ENCODE measurements at places on chromosomes 1 and 21.

- no peak for DNase-seq
These were observed 85.3 kb upstream of the ARHGAP29 start for GRCh38 chr1:94322696-94323095.

GRCh38 chr1:22615886-22616285 is 20.5 kb upstream of the C1QA start:
- DNase-seq, result no peak

- no peak for DNase-seq
These were observed 582 bp downstream of the TRPM2 start for GRCh38 chr21:44354001-44354405.

DNA sequence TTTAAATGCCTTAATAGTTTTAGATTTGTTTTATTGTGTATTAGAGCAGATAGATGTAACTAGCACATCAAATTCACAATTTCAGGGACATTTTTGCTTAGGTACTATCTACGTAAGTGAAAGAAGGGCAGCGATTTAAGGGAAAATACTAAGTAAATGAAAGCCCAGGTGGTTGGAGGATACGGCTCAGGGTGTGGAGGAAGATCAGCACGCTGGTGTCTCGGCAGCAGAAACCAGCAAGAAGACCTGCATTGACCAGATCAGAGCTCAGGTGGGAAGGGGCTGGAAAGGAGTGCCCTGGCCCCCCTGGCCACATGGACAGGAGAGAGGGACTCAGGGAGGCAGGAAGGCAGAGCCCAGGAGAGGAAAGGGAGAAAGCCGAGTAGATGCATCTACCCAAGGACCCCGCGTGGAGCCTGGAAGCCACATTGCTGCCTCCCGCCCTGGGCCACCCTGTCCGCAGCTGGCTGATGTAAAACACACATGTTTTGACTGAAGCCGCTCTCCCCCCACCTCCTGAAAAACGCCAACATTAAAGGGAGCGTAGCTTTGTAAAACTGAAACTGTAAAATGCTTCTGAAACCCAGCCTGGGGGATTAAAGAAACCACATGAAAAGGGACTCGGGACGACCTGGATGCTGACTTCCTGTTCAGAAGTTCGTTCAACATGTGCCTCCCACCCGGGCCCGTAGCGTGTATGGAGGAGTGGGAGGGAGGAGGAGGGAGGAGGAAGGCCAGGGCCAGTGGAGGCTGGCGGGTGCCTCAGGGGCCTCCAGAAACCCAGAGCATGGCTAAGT is 72.6 kb upstream of the TARDBP start:
- DNase-seq, result no peak

DNA sequence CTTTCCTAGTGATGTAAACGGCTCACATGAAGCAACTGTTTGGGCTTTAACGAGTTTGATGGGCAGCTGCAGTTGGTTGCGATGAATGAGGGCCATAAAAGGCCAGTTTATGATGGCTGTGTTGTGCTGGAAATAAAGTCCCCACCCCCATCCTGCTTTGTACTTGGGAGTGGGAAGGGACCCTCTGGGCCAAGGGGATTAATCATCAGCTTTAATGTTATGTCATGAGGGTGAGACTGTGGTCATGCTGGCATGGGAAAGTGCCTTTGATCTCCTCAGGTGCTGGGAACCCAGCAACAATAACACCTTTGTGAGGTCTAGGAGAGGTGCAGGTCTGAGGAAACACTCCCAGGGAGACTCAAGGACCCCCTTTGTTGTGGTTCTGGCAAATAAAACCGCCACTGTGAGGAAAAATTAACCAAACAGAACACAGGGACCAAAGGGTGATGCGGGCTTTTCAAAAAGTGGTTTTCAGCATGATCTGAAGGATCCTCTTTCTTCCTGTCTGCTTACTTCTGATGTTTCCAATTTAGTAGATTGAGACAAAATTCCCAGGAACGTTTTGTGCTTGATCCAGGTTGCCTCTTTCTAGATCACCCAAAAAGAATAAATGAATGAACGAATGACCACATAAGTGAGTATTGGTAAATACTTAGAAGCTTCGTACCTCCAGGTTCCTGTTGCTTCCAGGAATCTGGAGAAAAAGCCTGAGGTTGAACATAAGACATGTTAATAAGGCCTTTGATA is 257.8 kb upstream of the HOOK1 start:
- no peak for DNase-seq

- DNase-seq, result no peak
These were observed 35.1 kb upstream of the CCDC27 start for GRCh38 chr1:3717041-3717714.

GRCh38 chr1:199312626-199313025 is 673.8 kb downstream of the PTPRC start:
- no peak for DNase-seq

DNA sequence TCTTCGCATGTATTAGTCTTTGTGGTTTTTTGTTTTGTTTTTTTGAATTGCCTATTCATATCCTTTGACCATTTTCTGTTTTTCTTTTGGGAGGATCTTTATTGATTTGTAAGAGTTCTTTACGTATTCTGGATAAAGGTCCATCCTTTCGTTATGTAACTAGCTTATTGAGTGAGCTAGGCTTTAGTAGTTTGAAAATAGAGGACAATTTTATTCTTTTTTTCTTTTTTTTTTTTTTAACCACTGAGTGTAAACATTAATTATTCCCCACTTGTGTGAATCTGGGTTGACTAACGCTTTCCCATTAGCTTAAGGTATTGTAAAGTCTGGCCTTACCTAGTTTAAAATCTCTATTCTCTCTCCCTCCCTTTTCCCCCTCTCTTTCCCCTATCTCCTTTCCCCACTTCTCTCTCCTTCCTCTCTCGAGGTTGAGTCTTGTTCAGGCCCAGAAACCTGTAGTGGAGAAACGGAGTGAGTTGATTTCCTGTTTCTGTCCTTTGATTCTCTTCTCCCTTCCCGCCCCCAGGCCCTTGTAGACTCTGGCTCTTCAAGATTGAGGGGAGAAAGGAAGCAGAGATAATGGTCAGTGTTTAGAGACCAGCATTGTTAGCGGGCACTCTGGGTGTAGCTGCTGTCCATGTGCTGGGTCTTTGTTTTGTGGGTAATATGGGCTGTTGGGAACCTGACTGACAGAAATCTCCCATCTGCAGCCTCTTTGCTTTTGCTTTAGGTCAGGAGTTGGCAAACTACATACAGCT is 1.5 kb downstream of the MORC3 start:
- DNase-seq, result no peak

DNA sequence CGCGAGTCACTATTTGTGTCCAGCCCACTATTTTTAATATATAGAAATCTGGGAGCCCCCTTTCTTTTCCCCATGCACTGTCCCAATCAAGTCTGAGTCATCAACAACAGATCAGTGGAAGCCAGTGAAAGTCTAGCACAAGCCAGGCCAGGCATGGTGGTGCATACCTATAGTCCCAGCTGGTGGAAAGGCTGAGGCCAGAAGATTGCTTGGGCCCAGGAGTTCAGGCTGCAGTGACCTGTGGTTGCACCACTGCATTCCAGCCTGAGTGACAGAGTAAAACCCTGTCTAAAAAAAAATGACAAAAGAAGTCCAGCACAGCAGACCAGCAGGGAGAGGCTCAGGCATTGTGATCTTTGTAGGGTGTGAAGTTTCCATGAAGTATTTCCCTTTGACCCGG is 9.0 kb upstream of the RPL5 start:
- no peak for DNase-seq

DNA sequence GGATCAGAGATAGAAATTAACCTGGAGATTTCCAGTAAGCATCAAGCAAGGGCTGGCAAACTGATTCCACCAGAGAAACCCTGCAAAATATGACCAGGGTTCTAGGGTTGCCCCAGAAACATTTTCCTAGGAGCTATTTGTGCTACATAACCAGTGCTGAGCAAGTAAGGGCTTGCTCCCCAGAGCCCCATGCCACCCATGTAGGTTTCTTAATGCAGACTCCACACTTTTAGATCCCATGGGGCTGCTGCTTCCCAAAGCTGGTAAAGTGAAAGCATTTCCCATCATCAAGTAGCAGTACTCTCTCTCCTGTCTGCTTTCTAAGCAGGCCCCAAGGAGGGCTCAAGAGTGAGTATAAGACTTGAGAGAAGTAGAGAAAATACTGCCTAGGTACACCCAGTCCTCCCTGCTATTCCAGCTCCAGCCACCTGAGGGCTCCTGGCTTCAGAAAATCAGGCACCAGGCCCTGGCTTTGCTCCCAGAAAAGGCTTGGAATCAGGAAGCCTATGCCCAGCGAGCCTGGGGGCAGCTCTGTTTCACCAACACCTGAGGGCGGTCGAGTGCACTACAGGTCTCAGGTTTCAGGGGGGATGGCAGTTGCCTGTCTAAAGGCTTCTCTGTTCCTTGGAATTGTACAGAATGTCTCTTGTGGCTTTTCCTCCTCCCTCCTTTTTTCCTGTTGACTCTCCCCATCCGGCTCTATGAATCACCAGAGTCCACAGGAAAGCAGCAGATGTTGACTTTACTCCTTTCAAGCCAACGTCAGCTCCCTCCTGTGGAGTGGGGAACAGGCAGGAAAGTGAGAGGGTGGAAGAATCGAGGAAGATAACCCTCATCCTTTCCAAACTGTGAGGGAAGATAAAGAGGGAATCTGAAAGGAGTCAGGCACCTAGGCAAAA is 6.2 kb upstream of the ANKRD35 start:
- peak; percentile 39 for DNase-seq

DNA sequence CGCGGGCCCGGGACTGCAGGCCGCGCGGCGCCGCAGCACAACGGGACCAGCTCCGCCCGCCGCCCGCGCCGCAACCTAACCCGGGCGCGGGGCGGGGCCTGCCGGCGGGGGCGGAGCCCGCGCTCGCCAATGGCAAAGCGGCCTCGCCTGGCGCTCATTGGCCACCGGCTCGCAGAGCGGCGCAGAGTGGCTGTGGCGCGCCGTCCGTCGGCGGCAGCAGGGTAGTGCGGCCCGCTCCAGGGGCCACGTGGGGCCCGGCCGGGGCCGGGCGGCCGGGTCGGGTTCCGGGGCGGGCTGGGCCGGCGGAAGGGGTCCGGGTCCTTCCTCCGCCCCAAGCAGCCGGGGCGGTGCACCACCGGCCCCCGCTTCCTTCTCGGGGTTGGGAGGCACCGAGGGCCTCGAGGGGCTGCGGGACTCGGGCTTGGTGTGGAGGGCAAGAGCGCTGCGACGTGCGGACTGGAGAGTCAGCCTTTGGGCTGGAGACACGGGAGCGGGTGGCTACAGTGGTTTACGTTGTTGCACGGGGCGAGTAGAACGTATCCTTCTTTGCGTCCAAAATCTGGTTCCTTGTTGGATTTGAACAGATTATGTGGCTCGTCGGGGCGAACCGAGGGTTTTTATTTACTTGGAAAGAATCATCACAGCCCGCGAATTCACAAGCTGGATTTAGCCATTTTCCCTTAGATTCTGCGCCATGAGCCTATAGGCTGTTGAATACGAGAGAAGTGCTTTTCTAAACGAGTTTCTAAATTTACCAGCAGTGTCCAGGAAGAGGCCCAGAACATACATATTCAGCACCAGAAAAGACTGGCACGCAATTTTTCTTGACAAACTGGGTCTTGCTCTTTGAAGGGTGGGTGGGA is at the start of gene SRM:
SRM (minus strand) TSS at position 51 of the 863 bp plus-strand sequence. CDS start 75 bp downstream, outside the sequence.
- peak; percentile 90 for DNase-seq

DNA sequence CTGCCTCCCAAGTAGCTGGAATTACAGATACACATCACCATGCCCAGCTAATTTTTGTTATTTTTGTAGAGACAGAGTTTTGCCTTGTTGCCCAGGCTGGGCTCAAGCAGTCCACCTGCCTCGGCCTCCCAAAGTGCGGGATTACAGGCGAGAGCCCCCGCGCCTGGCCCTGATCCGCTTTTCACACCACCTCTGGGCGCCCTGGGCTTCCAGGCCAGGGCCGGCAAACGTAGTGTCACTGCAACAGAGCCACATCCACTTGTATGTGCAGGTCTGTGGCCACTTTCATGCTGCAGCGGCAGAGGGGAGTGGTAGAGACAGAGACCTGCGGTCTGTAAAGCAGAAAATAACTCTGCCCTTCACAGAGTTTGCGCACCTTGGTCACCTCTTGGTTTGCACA is 29.5 kb downstream of the RRP1B start:
- DNase-seq, result no peak

DNA sequence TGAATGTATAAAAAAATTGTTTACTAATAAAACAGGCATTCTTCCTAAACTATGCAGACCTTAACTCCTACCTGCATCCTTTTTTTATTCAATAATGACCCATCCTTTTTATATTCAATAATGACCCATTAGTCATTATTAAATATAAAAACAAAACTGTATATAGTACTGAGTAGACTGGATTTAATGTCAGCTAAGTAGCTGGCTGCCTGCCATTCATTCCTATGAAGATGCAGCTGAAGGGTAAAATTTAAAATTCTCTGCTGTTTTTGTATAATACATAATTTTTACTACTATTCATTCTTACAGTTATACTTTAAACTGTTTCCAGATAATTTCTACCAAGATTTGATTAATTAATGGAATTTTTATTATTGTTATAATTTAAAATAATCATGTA is 79.3 kb downstream of the DENND1B start:
- no peak for DNase-seq

GRCh38 chr1:205689479-205689878 is 9.2 kb upstream of the SLC45A3 start:
- no peak for DNase-seq

- DNase-seq, result no peak
These were observed 32.1 kb downstream of the PCSK9 start for GRCh38 chr1:55071477-55071876.

DNA sequence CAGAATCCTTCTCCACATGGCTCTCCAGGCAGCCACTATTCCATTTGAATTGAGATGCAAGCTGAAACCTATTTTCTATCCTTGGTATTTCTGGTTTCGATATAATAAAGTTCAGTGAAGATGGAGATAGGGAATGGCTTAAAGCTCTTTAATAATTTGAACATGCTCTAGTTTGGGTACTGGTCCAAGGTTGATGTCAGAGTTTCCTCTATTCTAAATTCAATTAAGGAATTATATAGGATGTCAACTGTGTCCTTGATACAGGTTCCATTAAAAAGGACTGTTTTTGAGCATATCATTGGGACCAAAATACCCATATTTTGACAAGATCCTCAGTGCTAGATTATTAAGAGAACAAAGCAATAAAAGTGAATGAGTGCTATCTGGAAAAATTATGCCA is 245.3 kb downstream of the SPATA17 start:
- no peak for DNase-seq

DNA sequence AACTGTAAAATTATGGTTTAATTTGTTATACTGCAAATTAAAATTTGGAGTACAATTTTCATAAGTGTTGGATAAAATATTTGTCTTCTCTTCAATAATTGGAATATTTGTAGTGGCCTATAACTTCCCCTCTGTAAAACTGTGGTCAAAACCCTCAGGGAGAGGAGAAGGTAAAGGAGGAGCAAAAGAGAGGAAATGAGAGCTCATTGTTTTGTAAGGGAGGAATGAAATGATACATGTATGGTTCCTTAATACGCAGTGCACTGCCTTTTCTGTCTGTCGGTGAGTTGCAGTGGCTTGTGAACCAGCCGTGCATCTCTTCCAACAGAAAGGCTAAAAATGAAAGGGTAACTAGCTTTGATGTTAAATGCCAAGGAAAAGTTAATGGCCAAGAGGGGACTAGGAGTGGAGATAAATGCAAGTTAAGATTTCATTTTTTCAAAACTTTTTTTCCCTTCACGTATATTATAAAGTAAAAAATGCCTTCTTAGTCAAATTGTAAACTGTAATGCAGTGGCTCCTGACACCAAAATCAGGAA is 26.4 kb downstream of the LRRC8D start:
- no peak for DNase-seq

GRCh38 chr1:98962156-98962555 is 42.5 kb downstream of the PLPPR5 start:
- no peak for DNase-seq

GRCh38 chr21:42861311-42861847 is 18.0 kb downstream of the WDR4 start:
- DNase-seq, result no peak

GRCh38 chr1:7529917-7530316 is 241.2 kb upstream of the VAMP3 start:
- no peak for DNase-seq

Measured in CD4-positive, alpha-beta T cell treated with Interleukin-15 for 4 hours (primary cell).